Right renal pelvis (tissue), 4 donors: ENCODE measurements at places on chromosomes 2 and 18.

- DNase-seq = no peak
Observed at GRCh38 chr18:58928386-58928785, 63.7 kb downstream of the ZNF532 start.

DNA sequence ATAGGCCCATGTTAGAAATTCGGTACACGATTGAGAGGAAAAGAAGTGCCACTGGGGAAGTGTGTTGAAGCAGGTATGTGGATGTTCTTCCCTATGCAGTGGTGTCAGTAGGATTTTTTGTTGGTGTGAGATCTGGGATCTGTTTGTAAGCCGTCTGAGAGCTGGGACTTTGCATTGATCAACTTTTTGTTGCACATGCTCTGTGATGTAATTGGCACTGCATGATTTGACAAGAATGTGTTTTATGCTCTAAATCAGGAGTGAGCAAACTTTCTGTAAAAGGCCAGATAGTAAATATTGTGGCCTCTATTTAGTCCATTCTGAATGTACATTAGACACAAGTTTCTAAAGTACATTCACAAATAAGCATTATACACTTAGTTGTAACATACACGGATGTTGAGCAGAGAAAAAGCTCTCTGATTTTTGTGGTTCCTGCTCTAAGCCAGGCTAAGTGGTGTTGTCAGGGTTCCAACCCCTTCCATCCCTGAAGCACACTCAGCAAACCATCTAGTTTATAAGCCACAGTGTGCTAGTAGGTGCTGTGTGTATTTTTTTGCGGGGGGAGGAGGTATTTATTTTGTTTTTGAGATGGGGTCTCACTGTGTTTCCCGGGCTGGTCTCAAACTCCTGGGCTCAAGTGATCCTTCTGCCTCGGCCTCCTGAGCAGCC, 235.6 kb downstream of the NEDD4L start:
- DNase-seq = no peak

DNA sequence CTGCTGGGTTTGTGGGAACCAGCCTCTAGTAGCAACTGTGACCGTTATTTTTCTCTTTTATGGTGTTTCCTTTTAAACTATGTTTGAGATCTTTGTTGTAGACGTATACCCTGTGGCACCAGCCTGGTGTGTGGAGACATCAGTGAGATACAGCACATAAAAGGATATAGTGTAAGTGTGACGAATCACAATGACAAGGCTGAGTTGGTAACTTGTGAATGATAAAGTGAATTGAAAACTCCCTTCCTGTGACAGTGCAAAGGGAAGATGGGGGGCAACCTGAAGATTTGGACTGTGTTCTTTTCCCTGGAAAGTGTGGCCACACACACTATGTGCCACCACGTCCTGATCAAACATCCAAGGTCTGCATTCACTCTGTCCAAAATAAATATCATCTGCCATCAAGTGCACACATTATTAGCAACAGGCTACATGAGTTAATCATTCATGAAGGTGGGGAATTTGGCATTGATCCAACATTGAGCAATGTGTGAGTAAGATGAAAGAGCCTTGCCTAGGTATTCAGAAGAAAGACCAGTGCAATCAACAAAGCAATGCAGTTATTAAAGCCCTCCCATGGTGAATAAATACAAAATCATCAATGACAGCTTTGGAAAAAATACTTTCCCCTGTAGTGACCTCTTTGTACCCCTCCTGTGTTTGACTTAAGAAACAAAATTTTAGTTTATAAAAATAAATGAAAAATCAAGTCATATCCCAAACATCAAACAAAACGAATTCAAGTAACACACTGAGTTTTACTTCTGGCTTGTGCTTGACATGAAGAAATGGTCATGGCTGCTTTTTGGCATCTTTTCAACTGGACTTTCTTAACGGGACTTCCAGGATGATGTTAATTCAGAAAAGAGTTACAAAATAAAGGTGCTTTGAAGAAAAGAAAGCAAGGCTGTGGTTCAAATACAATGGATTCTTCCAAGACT, 1280.5 kb upstream of the ZEB2 start:
- DNase-seq = no peak

DNA sequence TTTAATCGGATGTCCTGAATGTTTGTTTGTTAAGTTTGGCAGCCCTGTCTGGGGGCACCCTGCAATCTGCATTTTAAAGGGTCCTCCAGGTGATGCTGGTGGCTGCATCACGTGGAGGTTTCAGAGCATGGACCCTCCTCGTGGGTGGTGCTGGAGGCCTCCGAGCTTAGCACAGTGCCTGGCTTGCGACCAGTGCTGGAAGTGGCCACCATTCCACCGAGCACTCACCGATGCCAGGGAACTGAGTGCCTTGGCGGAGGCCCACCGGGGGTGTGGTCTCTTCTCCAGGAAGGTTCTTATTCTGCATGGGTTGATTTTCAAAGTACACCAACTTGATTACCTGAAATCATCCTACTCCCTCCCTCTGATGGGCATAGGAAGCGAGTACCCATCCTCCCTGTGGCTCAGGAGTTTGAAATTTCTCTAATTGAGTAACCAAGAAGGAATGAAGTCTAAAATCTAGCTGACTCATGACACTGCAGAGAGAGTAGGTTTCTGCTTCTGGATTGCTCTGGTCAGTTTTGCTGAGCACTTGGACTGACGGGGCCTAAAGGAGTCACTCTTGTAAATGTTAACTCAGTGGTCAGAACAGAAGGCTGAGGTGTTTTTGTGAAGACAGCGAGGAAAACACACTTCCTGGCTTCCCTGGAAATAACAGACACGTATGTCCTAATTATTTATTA, 58.1 kb upstream of the SLC66A3 start:
- DNase-seq = no peak

GRCh38 chr2:176291335-176291734, 22.1 kb downstream of the MTX2 start:
- DNase-seq = no peak

DNA sequence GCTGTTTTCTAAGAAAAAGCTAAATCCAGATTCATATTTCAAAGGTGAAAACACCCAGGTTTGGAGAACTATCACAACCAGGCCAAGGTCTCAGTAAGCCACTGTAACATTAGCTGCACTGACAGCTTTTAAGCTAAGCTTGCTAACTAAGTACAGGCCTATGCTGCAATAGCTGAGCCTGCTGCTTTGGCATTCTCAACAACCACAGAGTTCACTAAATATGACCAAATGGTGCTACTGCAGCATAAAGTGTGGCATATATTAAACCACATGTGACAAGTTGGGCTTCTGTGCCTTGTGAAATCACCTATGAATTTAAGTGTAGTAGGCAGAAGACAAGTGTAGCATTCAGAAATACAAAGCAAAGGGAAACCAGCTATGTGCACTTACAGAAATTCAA, 206.7 kb downstream of the TCF4 start:
- no peak for DNase-seq

GRCh38 chr2:236081171-236081570, 87.0 kb downstream of the GBX2 start:
- no peak for DNase-seq

GRCh38 chr2:10242451-10242850, 60.3 kb upstream of the HPCAL1 start:
- no peak for DNase-seq

DNA sequence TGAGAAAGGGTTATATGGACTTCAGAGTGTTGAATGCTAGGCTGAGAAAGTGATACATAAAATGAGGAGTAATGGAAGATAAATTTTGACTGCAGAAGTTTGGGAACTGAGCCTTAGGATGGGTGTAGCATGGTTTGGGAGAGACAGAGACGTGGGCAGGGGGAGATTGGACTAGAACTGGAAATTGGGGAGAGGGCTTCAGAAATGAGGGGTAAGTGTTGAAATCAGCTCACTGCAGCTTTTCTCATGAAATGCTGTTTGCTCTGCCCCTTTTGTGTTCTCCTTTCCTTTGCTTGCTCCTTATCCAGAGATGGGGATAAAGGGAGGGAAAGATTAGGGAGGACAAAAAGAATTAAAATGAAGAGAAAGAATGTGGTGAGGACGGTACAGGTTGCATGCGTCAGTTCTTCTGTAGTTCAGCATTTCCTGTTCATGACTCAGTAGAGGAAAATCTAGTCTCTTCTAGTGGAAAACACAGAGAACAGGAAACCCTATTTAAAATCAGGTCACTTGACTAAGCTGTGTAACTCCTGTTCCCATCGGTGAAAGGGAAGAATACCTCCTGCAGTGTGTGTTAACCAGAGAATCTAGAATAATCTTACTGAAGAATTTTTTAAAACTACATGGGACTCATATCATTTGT, 105.6 kb downstream of the CRIM1 start:
- DNase-seq = no peak

DNA sequence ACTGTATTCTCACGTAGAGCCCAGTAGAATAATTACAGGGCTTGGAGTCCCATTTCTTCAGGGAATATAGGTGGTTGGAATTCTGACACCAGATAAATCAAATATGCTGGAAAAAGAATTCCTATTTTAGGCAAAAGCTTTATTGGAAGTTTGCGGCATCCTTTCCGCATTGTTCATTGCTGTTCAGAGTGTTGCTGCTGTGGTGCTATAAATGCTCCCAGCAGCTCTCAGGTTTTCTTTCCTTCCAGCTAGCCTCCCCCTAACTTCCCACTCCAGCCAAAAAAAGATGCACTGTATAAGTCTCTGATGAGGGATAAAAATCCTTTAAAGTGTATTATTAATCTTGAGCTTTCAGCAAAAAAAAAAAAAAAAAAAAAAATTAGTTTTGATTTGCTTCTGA, 25.5 kb upstream of the POLR1B start:
- DNase-seq = no peak

DNA sequence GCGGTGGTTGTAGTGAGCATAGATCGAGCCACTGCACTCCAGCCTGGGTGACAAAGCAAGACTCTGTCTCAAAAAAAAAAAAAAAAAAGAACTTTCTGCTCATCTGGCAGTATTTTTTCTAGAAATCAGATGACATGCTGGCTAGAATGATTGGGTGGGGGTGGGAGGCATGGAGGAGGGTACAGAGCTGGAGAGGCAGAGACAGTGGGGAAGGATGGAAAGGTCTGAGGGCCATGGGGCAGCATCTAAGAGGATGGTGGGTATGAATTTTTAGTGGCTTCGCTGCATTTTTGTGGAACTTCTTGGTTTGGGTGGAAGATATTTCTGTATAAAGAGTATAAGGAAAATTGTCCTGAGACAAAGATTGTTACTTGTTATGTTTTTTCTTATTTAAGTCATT, 23.3 kb downstream of the ARMC9 start:
- no peak for DNase-seq

DNA sequence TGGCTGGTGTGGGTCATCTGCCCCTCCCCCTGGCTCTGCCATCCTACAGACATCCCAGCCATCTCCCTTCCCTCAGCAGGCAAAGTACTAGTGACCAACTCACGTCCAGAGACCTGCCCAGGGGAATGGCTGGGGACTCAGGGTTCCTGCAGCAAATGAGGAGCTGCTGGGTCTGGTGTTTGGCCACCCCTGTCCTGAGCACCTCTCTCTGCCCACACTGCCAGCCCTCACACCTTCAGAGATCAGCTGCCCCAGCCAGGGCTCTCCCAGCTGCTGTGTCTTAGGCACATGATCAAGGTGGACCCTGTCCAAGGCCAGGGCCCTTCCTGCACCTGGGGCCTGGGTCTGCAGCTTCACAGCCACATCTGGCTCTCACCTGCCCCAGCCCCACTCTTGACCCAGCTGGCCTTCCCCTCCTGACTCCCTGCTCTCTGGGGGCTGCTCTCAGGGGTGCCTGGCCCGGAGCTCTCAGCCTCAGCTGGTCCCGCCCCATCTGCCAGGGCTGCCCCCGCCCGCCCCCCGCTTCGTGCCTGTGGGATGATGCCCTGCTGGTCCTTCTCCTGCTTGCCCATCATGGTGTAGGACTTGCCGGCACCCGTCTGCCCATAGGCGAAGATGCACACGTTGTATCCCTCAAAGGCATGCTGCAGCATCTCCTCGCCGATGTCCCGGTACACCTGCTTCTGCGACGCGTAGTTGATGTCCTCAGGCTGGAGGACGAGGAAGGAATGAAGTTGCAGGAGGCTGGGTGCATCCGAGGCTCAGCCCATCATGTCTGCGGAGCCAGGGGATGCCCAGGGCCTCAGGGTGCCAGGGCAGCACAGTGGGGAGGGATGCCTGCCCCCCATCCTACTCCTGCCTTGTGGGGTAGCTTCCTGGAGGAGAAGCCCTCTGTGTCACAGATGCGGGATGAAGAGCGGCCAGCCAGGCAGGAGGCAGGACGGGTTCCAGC, 32.2 kb downstream of the KIF1A start:
- DNase-seq = no peak

GRCh38 chr18:37179384-37179783, 350.5 kb downstream of the KIAA1328 start:
- no peak for DNase-seq
